ENCODE measurements at places on chromosomes 16 and 17.

GRCh38 chr16:626787-627453 lies 3.9 kb upstream of the WFIKKN1 start:
- DNase-seq = no peak

- no peak for DNase-seq
These were observed 21.5 kb upstream of the RBFOX3 start for GRCh38 chr17:79632432-79632735.

DNA sequence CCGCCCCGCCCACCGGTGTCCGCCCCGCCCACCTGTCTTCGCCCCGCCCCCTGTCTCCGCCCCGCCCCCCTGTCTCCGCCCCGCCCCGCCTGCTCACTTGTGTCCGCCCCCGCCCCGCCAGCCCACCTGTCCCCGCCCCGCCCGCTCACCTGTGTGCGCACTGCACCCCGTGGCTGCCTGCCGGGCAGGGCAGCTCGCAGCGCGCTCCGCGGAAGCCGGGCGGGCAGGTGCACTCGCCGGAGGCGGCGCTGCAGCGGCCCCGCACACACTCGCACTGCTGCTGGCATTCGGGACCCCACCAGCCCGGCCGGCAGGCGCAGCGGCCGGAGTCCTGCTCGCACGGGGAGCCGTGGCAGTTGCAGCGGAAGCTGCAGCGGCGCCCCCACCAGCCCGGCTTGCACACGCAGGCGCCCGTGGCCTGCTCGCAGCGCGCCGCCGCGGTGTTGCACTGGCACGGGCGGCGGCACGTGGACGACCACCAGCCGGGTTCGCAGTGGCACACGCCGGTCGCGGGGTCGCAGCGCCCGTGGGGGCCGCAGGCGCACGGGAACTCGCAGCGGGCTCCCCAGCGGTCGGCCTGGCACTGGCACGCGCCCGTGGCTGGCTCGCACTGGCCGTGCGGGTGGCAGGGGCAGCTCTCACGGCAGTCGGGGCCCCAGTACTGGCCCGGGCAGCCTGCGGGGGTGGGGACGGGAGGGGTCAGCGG lies 2.1 kb downstream of the SCARF1 start:
- DNase-seq = peak; percentile 26

DNA sequence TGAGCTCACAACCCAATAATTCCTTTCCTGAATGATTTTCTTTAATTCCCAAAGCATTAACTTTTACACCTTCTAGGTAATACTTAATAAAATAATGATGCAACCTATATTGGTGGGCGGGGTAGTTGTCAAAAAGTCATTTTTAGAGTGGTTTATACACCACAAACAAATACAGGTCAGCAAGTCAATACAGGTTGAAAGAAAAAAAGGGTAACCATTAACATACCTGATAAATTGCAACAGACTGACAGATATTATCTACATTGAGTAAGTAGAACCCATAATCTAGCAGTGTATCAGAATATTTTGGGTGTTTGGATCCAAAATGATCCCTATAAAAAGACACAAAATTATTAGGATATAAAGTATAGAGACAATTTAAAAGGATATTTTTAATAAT lies 39.3 kb downstream of the CHCT1 start:
- no peak for DNase-seq

- no peak for DNase-seq
These were observed 32.6 kb downstream of the KDM8 start for GRCh38 chr16:27235938-27236245.

GRCh38 chr17:42681976-42682721 lies at the start of gene CNTNAP1:
Gene CNTNAP1, plus strand, starts transcription at chr17:42682531. Its CDS starts 299 bp downstream, at chr17:42682830.
- peak; percentile 35 for DNase-seq

- DNase-seq = no peak
These were observed 40.5 kb downstream of the DNAH9 start for GRCh38 chr17:11638700-11639265.

DNA sequence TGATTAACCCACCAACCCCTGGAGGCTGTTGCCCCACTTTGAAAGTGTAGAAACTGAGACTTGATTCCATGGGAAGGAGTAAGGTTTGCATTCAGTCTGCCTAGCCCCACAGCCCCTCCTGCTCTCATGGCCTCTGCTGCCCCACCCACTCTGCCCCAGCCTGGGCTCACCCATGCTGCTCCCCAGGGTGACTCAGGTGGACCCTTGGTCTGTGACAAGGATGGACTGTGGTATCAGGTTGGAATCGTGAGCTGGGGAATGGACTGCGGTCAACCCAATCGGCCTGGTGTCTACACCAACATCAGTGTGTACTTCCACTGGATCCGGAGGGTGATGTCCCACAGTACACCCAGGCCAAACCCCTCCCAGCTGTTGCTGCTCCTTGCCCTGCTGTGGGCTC lies 6.5 kb downstream of the PRSS41 start:
- no peak for DNase-seq

GRCh38 chr16:80570106-80570478 lies 29.3 kb downstream of the DYNLRB2 start:
- no peak for DNase-seq

DNA sequence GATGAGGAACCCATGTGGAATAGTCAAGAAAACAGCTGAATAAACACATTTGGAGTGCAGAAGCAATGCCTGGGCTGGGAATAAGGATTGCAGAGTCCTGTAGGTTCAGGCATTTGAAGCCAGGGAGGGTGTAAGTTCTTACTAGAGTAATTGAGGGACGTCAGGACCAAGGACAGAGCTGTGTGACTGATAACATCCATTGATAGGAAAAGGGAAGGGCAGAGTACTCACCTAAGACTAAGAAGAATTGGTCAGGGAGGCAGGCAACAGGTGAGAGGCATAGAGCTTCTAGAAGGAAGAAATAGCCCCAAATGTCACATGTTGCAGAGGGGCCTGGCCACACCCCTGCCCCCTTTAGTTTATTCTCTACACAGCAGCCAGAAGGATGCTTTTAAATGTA lies 79.8 kb upstream of the TMEM132E start:
- no peak for DNase-seq

GRCh38 chr17:2238432-2239169 lies 65.0 kb downstream of the SMG6 start:
- no peak for DNase-seq

- DNase-seq = no peak
These were observed 1.7 kb downstream of the RPRML start for GRCh38 chr17:46977348-46977747.

GRCh38 chr16:2531371-2531695 lies at the start of gene CEMP1:
Gene CEMP1, minus strand, starts transcription at chr16:2531408. Its CDS starts 335 bp downstream, at chr16:2531073.
- DNase-seq = no peak

- no peak for DNase-seq
These were observed 6.0 kb upstream of the CHD3 start for GRCh38 chr17:7882629-7883028.

DNA sequence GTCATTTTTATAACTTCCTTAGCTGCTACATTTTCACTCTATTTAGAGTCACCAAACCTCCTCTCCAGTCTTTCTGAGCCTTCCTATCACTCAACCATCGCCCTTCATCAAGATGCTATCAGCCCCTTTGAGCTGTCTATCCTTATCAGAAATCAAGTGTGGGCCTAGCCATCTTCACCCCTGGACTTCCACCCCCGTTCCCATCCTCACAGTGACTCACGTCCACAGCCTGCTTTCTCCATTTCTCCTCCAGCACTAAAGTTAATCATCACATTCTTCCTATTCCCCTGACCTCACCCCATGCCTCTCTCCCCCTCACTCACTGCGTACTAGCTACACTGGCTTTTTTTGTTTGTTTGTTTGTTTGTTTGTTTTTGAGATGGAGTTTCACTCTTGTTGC lies 2.4 kb upstream of the TEKT3 start:
- no peak for DNase-seq

- no peak for DNase-seq
These were observed 10.9 kb downstream of the RARA start for GRCh38 chr17:40319651-40320540.

GRCh38 chr16:11296706-11297491 lies 15.8 kb upstream of the PRM1 start:
- no peak for DNase-seq

DNA sequence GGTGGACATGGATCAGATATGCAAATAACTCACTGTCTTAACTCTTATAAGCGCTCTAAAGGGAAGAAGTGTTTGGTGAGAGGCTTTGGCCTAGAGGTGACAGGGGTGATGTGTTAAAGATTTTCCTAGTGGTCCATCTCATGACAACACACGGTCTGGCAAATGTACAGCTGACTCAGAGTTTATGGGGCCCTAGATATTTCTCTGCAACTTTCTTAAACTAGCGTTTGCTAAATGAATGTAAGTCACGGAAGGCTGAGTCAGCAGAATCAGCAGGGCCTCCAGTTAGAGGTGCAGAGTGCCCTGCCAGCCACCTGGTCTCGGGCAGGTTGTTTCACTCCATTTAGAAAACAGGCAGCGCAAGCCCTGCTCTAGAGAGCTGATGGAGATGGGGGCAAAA lies 40.1 kb downstream of the CLEC16A start:
- DNase-seq = no peak

GRCh38 chr17:34926661-34927060 lies 34.6 kb downstream of the CCT6B start:
- DNase-seq = no peak

Measured in caudate nucleus (tissue), 63 donors.